ENCODE measurements at places on chromosomes 7 and 10. TPM values are rescaled to one million over a fixed set of nuclear protein-coding genes. Genes with fewer than 3 reads are reported as not detected.

The KLF14 gene
- 0.82 TPM for polyA plus RNA-seq

The ODAD2 gene
- polyA plus RNA-seq: 0.73 TPM

The NME8 gene
- not detected for polyA plus RNA-seq

The SH2D4B gene
- polyA plus RNA-seq: 0.26 TPM

The AKR1C1 gene
- 11.4 TPM for polyA plus RNA-seq

The MRLN gene
- polyA plus RNA-seq: 0.19 TPM

The SYT15B gene
- 0.89 TPM for polyA plus RNA-seq

The EFCAB10 gene
- 2.2 TPM for polyA plus RNA-seq

The CLCN1 gene
- polyA plus RNA-seq: 0.23 TPM

The HOXA3 gene
- polyA plus RNA-seq: 62.7 TPM

The CYP17A1 gene
- 0.54 TPM for polyA plus RNA-seq

The PRSS37 gene
- 0.27 TPM for polyA plus RNA-seq

The DENND10 gene
- polyA plus RNA-seq: 51.2 TPM

The TAS2R39 gene
- not detected for polyA plus RNA-seq

The CNPY1 gene
- polyA plus RNA-seq: not detected

The RPS24 gene
- polyA plus RNA-seq: 2,698 TPM

The CRYGN gene
- polyA plus RNA-seq: 3.6 TPM

The CCDC172 gene
- not detected for polyA plus RNA-seq

The BEND7 gene
- polyA plus RNA-seq: 37.9 TPM

The GARIN1A gene
- 2.4 TPM for polyA plus RNA-seq

The NPC1L1 gene
- 2.5 TPM for polyA plus RNA-seq
